ENCODE measurements at places on chromosomes 12 and 14. TPM values are rescaled to one million over a fixed set of nuclear protein-coding genes. Genes with fewer than 3 reads are reported as not detected.
A peak's percentile ranks its signal among the peaks of the same experiment; 100 is the strongest.

DNA sequence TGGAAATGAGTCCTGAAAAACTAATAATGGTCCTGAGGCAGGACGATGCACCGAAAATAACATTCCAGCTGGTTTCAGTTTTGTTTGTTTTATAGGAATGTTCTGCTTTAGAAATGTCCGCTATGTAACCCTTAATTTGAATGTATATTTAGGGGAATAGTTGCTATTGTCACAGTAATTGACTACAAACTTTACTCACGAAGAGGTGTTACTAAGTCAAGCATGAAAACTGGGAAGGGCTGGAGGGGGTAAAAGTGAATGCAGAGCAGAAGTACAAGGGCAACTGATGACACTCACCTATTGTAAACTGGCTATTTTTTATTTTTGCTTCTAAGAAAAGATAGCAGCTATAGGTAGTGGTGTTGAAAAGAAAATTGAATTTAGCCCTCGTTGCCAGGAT, 230.7 kb upstream of the SYT10 start:
- no peaks in the 10 kb centered on the region for H3K27me3 ChIP-seq
- DNase-seq = no peak
- no peak overlapping the region for H3K27ac ChIP-seq

DNA sequence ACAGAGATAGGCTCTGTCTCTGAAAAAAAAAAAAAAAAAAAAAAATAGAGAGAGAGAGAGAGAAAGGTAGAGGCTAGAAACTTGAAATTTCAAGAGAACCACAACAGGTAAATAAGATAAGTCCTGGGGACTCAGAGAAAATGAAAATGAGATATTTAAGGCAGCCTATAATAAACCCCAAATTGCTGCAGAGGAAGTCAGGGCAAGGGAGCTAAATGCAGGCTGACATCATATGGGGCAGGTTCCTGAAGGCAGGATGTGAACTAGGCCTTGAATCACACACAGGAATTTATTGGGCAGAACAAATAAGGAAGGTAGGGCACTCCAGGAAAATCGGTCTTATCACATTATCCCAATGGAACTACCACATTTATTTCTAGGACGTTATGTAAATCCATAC, 54.9 kb upstream of the NUDT4 start:
- no peaks in the 10 kb centered on the region for H3K27me3 ChIP-seq
- no peaks in the 10 kb centered on the region for H3K36me3 ChIP-seq
- H3K4me3 ChIP-seq = no peak overlapping the region
- no peak overlapping the region for H3K27ac ChIP-seq
- no peak for DNase-seq

GRCh38 chr12:15307079-15307478, 15.2 kb upstream of the PTPRO start:
- H3K4me1 ChIP-seq = no peaks in the 10 kb centered on the region
- no peak for DNase-seq
- no peaks in the 10 kb centered on the region for H3K27me3 ChIP-seq
- no peak overlapping the region for H3K4me3 ChIP-seq
- H3K36me3 ChIP-seq = no peaks in the 10 kb centered on the region

Gene IL23A
- 27.5 TPM for total RNA-seq

DNA sequence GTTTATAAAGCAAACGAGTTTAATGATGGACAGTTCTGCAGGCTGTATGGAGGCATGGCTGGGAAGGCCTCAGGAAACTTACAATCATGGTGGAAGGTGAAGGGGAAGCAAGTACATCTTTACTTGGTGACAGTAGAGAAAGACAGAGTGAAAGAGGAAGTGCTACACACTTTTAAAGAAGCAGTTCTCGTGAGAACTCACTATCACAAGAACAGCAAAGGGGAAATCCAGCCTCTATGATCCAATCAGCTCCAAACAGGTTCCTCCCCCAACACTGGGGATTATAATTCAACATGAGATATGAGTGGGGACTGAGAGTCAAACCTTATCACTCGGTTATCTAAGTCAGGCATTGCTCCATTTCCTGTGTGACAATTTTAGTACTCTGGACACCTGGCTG, 189.9 kb upstream of the CNTN1 start:
- no peaks in the 10 kb centered on the region for H3K4me1 ChIP-seq
- no peak overlapping the region for H3K4me3 ChIP-seq
- no peak for DNase-seq
- H3K27ac ChIP-seq = no peak overlapping the region

DNA sequence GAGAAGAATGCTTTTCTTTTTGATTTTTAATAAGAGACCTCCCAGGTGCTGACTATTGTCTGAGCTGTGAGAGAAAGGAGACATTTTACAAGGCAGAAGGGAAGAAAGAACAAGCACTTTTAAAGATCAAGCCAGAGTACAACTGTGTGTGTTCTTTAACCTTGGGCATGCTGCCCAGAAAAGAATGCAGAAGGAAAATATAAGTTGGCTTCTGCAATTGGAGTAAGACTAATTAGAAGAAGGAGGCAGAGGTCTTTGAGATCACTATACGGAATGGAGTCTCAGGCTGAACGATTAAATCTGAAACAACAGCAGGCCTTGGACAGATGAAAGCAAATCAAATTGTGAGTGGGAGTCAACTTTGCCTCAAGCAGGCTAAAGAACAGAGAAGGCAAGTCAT, 230.5 kb downstream of the ATP23 start:
- no peak for DNase-seq
- no peak overlapping the region for H3K27ac ChIP-seq
- H3K36me3 ChIP-seq = no peaks in the 10 kb centered on the region
- H3K4me1 ChIP-seq = no peaks in the 10 kb centered on the region
- H3K4me3 ChIP-seq = no peak overlapping the region

GRCh38 chr12:132774159-132774558, 12.5 kb upstream of the ANKLE2 start:
- no peaks in the 10 kb centered on the region for H3K27me3 ChIP-seq
- peak overlapping the region; percentile 29 for H3K27ac ChIP-seq
- no peak for DNase-seq
- H3K36me3 ChIP-seq = peaks cover 54% of the 10 kb centered on the region
- no peak overlapping the region for H3K4me3 ChIP-seq

DNA sequence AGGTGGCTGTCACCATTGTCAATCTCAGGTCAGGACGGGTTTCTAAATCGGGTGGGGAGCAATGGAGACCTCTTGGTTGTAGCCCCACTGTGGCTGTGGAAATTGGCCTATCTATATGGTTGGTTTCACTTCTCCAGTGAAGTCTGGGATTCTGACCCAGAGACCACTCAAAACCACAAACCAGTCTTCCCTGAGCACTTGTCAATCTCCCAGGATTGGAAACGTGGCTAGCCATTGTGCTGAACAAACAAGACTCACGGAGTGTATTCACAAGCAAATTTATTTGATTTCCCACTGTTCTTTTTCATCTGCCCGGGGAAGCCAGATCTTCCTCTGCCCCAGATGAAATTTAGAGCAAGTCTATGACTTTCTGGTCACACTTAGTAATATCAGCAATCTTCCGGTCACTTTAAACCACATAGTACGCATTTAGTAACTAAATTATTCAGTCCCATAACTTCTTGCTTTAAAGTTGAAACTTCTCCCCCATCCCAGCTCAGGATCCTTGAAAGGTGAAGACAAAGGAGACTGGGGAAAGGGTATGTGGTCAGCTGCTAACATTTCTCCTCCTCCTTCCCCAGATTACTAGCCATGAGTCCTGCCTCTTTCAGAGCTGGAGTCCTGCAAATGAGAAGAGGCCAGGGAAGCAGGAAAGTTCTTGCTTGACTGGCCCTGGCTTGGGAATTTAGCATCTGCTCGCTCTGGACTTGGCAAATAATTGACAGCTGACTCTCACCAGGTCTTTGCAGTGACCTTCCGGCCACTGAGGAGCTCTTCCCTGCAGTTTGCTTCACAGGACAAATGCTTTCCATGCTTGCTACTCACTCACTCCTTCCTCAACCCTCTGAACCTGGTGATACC, 123.2 kb upstream of the MAX start:
- no peaks in the 10 kb centered on the region for H3K36me3 ChIP-seq
- no peak overlapping the region for H3K4me3 ChIP-seq
- H3K27me3 ChIP-seq = no peaks in the 10 kb centered on the region

- H3K27ac ChIP-seq = no peak overlapping the region
- no peak for DNase-seq
- H3K27me3 ChIP-seq = no peaks in the 10 kb centered on the region
- peaks cover 68% of the 10 kb centered on the region for H3K36me3 ChIP-seq
These were observed 50.4 kb upstream of the AMN start for GRCh38 chr14:102872020-102872419.

Gene LPAR5
- total RNA-seq = 2.8 TPM

Data from CD4-positive, alpha-beta T cell (primary cell).